ENCODE measurements at places on chromosomes 11 and 22.

GRCh38 chr11:65111744-65112545, at the start of gene TM7SF2:
TSS of gene TM7SF2 (plus strand) at chr11:65111872. CDS start at chr11:65112016, 144 bp downstream.
- DNase-seq: peak; percentile 94

GRCh38 chr22:20110359-20110985, 5.4 kb upstream of the RANBP1 start:
- no peak for DNase-seq

GRCh38 chr22:16847271-16847670, 22.1 kb upstream of the XKR3 start:
- no peak for DNase-seq

- DNase-seq: no peak
These were observed 118.0 kb upstream of the IGLL5 start for GRCh38 chr22:22769434-22770279.

GRCh38 chr22:17085277-17086181, 729 bp downstream of the IL17RA start:
- no peak for DNase-seq

GRCh38 chr11:116861539-116861938, 24.1 kb upstream of the APOA1 start:
- DNase-seq: no peak

- no peak for DNase-seq
These were observed 4.3 kb upstream of the ACR start for GRCh38 chr22:50733521-50734342.

DNA sequence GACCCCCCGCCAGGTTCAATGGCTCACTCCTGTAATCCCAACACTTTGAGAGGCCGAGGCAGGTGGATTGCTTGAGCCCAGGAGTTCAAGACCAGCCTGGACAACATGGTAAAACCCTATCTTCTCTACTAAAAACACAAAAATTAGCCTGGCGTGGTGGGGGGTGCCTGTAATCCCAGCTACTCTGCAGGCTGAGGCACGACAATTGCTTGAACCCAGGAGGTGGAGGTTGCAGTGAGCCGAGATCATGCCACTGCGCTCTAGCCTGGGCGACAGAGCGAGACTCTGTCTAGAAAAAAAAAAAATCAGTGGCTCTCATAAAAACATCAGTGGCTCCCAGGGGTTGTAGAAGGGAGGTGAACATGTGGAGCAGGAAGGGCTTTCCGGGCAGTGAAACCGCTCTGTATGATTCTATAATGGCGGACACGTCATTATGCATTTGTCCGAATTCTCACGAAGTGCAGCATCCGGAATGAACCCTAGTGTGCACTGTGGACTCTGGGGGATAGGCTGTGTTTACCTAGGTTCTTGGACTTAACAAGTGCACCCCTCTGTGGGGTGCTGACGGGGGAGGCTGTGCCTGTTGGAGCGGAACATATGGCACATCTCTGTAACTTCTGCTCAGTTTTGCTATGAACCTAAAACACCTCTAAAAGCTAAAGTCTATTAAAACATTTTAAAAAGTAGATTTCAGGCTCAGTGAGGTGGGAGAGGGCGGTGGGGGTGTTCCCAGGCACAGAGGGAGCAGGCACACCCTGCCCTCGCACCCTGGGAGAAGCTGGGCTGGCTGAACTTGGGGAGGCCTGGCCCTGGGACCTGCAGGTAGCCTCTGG, 49.1 kb upstream of the SEPTIN5 start:
- no peak for DNase-seq

GRCh38 chr22:36744413-36744765, 31.5 kb downstream of the IFT27 start:
- no peak for DNase-seq

GRCh38 chr22:21978564-21979386, 3.8 kb downstream of the TOP3B start:
- DNase-seq: no peak

- no peak for DNase-seq
These were observed 66.2 kb downstream of the DHCR7 start for GRCh38 chr11:71381781-71382505.

DNA sequence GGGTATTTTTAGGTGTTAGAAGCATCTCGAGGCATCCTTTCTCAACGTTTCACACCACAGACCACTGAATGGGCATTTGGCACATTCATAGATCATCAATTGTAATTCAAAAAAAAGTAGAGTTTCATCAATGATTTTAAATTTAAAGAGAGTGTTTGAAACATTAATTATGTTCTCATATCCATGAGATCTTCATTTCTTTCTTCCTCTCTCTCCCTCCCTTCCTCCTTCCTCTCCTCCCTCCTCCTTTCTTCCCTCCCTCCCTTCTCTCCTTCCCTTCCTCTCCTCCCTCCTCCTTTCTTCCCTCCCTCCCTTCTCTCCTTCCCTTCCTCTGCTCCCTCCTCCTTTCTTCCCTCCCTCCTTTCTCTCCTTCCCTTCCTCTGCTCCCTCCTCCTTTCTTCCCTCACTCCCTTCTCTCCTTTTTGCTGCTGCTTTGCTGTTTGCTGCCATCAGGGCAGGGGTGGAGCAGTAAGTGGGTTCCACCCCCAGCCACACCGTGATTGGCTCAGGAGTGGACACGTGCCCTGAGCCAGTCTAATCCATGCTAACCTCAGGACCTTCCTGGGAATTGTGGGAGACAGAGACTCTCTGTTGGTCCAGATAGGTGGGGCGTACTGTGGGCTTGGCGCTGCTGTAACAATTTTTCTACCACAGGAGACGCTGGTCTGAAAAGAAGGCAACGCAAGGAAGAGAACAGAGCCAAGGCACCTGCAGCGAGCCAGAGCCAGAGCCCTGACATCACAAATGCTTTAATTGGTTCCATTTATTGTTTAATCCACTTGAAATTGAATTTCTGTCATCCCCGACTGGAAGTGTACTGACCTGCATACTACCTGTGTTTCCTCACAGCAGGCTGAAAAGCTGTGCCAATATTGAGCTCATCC, 33.7 kb upstream of the APOBEC3A start:
- DNase-seq: peak; percentile 95

DNA sequence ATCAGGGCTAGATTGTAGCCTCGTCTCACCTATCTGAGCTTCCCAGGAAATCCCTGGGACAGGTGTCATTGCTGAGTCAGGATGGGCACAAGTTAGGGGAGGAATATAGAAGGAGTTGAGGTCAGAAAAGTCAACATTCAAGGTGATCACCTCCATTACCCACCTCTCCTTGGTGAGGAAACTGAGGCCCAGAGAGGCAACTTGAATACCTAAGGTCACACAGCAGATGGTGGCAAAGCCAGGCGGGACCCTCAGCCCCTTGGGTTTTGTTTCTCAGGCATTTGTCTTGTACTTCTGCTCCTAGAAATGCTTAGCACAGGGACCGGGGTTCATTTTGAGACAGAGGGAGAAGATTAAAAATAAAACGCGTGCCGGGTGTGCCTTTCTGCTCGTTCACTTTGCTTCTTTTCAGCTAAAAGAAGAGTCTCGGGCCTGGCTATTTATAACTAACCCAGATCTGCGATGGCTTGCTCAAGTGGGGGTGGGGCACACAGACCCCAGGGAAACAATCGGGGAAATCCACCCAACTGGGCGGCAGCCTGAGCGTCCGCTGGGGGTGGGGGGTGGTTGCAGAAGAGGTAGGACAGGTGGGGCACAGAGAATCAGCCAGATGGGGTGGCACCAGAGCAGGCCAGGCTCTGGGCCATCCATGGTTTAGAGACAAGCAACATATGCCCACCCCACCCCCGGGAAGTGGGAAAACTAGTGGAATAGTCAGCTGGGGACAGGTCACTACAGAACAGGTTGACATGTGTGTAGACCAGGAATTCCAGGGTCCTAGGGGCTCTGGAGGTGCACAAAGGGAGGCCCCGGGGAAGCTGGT, 3.9 kb upstream of the GNAZ start:
- DNase-seq: no peak

- peak; percentile 36 for DNase-seq
These were observed 2.4 kb downstream of the ATF4 start for GRCh38 chr22:39522567-39523300.

GRCh38 chr11:101466352-101466751, 117.5 kb downstream of the TRPC6 start:
- no peak for DNase-seq
